Right ventricle myocardium superior (tissue), 1 donor: ENCODE measurements at places on chromosomes 2 and 18. TPM values are rescaled to one million over a fixed set of nuclear protein-coding genes. Genes with fewer than 3 reads are reported as not detected.

- no peak for DNase-seq
Observed at GRCh38 chr18:10194592-10194991, 259.8 kb upstream of the APCDD1 start.

- no peak for DNase-seq
Observed at GRCh38 chr18:49459404-49460171, 857 bp downstream of the DYM start.

- DNase-seq: no peak
Observed at GRCh38 chr18:12417687-12418086, 10.0 kb downstream of the PRELID3A start.

- no peak for DNase-seq
Observed at GRCh38 chr2:40332191-40332826, 119.6 kb downstream of the SLC8A1 start.

DNA sequence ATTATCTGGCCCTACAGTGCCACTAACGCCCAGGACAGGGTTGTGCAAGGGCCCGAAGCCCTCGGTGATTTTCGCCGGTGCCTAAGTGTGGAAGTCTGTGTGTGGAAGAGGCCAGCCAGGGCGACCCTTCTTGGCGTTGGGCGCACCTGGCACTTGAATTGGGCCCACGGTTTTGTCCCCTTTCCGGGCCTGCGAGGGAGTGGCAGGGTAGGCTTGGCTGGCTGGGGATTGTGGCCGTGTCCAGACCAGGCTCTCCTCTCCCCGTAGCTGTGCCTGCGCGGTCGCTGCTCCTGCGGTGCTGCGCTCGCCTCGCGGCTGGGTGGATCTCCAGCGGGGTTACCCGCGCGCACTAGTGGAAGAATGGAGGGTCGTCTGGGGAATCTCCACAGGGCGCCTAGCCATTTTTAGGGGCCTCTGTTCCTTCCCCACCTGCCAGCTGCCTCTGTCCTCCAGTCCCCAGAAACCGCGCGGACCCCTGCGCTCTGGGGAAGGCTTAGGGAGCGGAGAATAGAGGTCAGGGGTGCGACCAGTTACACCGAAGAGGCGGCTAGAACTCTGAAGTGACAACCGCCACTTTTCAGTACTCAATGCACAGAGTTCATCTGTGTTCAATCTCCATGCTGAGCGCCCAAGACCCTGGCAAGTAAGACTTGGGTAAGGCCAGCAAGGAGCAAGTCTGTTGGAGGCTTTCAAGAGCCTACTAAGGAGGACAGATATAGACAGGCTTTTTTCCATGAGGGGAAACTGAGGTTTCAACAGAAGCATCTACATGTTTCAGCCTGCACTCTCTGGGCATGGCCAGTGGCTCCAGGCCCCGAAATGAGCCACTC is 16.0 kb downstream of the EVX2 start:
- no peak for DNase-seq

- DNase-seq: no peak
Observed at GRCh38 chr18:31516437-31516836, 18.5 kb downstream of the DSG2 start.

- DNase-seq: no peak
Observed at GRCh38 chr2:144801766-144802165, 281.8 kb upstream of the ZEB2 start.

DNA sequence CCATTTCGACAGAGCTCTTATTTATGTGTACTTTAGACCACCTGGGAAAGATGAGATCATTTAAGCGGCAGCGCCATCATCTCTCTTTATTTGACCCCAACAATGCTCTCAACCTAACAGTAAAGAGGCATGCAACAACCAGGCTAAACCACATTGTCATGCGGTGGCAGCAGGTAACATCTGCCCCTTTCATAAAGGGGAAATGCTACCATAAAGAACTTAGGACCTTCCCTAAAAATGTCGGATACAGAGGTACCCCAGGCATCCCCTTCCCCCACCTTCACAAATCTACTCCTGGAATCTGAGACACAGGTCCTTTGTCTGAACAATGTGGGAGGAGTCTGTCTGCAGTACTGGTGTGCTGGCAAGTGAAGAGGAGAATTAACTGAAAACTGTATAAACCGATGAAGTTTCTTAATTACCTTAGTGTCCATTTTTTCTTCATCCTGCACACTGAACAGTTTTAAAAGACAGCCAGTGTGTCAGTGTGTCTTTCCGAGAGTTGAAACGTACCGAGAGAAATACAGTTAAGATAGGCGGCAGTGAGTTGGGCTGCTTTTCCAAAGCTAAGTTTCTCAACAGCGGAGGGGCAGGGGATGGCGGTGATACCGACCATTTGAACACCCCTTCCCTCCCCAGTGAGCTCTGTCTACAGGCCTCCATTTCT is 1.9 kb downstream of the MEX3C start:
- DNase-seq: no peak

DNA sequence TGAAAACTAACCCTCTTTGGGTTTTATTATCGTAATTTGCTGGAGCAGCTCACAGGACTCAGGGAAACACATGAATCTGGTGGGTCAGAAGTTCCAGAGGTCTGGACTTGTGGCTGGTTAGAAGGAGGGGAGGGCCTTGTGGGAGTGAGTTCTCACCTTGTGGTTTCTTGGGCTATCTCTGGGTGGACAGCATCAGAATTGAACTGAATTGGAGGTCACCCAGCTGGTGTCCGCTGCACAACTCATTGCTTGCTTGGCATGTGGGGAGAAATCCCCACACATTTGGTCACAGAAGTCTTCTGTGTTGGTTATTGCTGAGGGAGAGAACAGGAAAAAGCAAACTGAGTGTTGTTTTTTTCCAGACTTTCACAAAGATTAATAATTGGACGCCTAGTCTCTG is 27.5 kb downstream of the ZNF892 start:
- DNase-seq: no peak

- no peak for DNase-seq
Observed at GRCh38 chr2:65443509-65444186, 11.2 kb upstream of the SPRED2 start.

- no peak for DNase-seq
Observed at GRCh38 chr2:147331790-147332419, 512.9 kb upstream of the ACVR2A start.

DNA sequence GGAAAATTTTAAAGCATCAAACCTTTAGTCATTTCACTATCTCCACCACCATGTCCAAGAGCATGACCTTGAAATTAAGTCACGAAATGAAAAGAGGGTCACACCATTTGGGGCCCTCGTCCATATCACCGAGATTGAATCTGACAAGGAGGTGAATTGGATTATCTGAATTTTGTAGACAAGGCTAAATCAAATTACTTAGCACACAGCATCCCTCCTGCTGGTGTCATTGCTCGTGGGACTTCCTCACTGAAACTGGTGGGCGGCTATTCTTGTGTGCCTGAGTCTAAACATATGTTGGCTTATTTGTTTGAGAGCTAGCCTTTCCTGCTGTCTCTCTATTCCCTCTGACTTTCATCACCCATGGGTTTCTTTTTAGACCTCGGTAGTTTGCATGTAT is 64.6 kb upstream of the CNGA3 start:
- no peak for DNase-seq

GRCh38 chr2:102103992-102104871 is 38.3 kb upstream of the IL1R1 start:
- peak; percentile 80 for DNase-seq

DNA sequence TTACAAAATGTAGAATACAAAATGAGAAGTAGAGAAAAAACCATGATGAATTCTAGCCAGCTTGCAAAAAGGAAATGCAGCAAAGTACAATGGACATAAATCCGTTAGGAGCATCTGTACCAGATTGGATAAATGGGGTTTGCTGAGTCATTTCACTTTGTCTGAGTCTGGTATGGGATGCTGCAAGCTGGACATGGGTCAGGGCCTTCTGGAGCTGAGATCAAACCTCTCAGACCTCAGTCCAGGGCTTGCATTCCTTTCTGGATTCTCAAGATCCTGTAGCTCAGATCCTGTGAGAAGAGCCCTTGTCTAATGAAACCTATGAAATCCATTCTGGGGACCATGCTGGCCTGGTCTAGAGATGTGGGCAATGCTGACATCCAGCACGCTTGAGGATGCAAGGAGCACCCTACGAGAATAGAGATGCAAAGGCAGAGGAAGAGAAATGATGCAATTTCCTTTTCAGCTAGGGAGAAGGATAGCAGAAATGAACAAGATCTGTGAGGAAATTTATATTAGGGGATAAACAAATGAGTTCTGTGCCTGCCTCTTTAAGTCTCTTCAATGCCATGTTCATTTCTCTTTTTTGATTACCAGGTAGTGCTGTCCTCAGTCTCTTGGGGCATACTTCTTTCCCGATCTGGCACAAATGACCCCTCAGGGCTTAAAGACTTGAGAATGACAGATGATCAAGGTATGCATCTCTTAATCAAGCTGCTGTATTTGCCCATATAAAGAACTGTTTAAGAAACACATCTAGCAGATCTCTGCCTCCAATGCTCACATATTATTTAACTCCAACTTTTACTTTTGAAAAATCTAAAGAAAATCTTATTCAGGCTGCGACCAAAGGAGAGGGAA is 230.4 kb downstream of the MEIS1 start:
- DNase-seq: no peak

DNA sequence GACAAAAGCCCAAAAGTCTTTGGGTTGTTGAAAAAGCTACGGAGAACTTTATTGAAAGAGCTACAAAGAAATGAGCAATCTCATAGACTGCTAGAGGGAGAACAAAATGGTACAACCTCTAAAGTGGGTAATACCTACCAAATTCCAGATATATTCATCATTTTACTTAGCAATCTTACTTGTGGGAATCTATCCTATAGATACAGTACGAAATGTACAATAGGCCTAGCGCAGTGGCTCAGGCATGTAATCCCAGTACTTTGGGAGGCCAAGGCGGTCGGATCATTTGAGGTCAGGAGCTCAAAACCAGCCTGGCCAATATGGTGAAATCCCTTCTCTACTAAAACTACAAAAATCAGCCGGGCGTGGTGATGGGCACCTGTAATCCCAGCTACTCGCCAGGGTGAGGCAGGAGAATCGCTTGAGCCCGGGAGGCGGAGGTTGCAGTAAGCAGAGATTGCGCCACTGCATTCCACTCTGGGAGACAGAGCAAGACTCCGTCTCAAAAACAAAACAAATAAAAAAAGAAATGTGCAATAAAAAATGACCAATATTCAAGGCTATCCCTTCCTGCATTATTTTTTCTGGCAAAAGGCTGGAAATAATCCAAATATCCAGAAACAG is 10.1 kb downstream of the EXOC6B start:
- DNase-seq: no peak

DNA sequence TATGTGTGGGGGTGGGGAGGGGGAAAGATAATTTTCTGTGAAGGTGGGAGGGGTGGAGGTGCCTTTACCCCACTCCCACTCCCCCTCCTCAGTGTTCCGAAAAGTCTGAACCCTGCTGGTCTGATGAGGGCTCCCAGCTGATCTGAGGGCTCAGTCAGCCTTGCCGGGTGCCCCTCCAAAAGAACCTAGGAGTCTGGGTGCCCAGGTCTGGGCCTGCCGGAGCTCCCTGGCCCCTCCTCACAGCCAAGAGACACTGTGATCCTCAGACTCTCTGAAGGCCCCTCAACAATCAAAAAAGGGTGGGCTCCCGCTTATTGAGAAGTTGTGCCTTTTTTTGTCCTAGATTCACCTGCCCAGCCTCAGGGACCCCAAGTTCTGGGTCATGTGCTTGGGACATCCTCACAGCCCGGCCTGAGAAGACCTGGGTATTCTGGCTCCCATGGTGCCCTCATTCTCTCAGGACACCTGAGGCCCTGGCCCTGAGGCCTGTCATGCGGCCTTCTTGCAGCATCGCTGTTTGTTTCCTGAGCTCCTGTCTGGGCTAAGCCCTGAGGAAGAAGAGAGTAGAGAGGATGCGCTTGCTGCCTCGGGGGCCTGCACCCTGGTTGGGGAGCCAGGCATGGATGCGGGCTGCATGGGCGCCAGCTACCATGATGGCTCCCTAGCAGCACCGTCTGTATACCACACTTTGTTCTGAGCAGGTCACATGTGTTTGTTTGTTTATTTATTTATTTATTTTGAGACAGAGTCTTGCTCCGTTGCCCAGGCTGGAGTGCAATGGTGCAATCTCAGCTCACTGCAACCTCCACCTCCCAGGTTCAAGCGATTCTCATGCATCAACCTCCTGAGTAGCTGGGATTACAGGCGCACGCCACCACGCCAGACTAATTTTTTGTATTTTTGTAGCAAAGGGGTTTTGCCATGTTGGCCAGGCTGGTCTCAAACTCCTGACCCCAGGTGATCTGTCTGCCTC is 44.0 kb downstream of the SDC1 start:
- no peak for DNase-seq

DNA sequence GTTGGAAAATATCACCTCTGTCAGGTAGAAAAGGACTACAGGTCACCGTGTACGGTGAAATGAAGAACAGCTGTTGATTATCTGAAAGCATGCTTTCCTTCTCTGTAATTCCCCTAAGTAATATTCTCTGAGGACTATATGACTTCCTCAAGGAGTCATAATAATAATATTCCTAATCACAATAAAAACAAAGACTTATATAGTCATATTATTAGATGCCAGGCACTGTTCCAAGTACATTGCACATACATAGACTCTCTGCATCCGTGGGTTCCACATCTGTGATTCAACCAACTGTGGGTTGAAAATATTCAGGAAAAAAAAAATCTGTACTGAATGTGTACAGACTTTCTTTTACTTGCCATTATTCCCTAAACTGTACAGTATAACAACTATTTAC is 512.4 kb upstream of the ID2 start:
- no peak for DNase-seq

DNA sequence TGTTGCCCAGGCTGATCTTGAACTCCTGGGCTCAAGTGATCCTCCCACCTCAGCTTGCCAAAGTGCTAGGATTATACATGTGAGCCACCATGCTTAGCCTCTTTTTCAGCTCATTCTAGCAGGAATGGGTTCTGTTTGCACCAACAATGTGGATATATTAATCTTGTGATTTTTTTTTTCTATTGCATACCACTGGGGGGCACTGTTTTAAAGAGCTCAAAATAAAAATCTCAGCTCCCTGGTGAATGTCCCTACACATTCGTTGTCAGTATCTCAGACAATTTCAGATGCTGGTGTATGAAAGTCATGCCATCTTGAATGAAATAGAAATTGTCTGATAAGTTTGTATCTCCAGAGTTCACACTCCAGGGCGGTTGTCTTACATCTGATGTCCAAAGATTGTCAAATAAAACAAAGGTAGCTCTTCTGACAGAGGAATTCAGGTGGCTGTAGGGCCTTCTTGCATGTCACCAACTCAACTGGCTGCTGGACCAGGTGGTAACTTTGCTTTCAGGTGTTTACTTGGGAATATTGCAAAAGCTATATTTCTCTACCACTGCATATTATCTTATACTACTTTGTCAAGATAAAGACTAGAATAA is 3.1 kb upstream of the MATN3 start:
- DNase-seq: no peak

CHRNG gene
- total RNA-seq: not detected

DSG3 gene
- total RNA-seq: not detected

PLB1 gene
- total RNA-seq: 1.8 TPM

CFAP53 gene
- 0.11 TPM for total RNA-seq

AQP12A gene
- total RNA-seq: not detected
